NCI-H1694 treated with DMSO at 0.1 percent for 48 hours (cell line): ENCODE measurements at places on chromosomes 16 and 17.

DNA sequence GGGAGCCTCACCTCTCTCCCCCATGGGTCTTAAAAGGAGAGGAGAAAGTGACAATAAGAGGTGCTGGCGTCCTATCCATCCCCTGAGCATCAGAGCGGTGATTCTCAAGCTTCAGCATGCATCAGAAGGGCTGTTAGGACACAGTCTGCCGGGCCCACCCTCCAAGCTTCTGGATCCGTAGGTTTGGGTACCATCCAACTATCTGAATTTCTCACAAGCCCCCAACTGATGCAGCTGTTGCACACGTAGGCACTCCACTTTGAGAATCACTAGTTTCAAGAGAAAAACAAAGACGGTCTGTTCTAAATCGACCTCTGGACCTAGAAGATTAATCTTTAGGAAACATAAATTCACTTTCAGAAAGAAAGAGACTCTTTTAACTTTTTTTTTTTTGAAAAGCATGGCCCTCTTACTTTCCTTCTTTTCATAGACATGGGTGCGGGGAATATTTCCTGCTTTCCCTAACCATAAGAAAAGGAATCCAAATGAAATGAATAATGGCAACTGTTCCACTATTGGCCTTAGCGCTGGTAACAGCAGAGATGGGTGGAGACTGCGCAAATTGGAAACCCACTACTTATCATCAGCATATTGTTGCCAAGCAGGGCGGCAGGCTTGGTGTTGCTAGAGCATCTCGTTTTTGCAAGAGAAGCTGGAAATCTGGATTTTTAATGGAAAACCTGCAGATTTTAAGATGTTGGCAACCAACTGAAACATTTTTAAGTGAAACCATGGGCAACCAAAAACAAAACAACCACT lies 144.4 kb downstream of the GAS7 start:
- DNase-seq = no peak

DNA sequence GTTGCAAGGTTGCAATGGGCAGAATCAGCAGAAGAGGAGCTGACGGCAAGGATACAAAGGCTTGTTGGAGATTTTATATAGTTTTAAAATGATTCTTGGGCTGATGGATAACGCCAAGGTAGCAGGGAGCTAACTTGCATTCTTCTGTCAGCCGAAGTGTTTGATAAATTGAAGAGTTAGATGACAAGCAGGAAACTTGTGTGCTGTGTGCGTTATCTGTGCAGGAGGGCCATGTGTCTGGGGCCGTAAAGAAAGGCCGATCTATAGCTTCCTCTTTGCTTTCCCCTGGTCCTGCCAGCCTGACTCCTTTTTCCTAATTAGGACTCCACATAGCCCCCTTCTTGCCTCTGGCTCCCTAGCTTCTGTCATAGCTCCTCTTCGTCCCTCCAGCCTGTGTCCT lies 6.7 kb upstream of the WWOX start:
- no peak for DNase-seq

GRCh38 chr16:88804552-88805339 lies 1.2 kb downstream of the CDT1 start:
- DNase-seq = no peak

DNA sequence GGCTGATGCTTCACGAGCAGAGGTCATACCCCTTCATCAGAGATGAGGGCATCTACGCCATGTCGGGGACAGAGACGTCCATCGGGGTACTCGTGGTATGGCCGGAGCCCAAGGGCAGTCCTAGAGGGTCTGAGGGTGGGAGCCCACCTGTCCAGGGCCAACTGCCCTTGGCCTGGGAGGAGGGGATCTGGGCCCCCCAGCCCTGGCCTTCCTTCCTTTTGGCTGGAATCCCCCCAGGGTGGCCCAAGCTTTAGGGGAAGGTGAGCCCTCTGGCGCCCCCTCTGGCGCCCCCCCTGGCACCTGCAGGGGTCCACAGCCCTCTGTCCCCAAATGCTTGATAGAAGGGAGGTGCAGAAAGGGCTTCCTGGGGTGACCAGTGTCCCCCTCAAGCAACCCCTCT lies 69.3 kb downstream of the SCNN1B start:
- no peak for DNase-seq

DNA sequence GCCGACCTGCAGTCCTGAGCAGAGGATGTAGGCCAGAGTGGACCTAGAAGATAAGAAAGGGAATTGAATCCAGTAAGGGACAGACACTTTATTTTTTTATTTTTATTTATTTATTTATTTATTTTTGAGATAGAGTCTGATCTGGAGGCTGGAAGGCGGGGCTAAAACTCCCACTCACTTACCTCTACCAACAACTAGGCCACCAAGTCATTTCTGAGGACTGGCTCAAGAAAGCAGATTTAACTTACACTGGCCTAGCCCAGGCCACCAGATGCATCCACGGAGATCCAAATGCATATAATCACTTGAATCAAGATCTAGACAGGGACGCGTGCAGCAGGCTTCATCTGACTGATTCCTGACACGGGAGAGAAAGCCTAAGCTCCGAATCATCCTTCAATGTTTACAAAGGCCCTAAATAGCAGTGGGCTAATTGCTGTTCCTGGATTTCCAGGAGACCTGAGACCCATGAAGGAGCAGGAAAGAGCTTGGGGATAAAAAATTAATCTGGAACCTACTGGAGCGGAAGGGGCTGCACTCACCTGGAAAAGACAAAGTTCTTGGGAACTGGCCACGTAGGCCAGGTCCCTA lies 1.1 kb upstream of the ALOX12 start:
- DNase-seq = no peak

GRCh38 chr16:12740986-12741610 lies 62.6 kb downstream of the CPPED1 start:
- no peak for DNase-seq

- no peak for DNase-seq
Observed at GRCh38 chr17:27241346-27241946, 52.5 kb upstream of the WSB1 start.

DNA sequence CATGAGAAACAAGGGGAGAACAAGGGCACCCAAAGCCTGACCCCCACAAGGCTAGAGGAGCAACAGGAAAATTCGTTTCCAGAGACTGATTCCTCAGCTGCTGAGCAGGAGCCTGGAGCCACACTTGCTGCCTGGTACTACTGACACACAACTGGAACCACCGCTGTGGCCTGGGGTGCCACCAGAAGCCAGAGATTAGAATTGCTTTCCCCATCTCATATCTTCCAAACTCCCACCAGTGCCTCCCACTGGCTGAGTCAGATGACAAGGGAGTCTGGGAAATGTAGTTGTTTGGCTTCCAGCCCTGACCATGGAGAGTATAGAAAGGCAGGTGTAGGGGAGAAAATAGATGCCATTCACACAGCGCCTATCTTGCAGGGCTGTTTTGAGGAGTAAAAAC lies 4.1 kb upstream of the TMEM11 start:
- DNase-seq = no peak

DNA sequence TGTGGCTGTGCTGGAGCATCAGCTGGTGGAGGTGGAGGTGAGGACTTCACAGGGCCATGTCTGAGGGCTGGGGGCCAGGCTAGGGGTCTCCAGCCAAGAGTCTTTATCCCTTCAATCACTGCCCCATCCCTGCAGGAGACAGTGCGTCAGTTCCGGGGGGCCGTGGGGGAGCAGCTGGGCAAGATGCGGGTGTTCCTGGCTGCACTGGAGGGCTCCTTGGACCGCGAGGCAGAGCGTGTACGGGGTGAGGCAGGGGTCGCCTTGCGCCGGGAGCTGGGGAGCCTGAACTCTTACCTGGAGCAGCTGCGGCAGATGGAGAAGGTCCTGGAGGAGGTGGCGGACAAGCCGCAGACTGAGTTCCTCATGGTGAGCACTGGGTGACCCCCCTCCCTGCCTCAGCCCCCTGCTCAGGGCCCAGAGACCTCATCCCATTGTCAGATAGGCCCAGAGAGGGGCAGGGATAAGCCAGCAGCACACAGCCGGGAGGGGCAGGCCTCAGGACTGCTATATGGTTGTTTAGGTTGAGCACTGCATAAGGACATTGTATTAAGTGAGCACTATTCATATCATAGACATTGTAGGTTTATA lies 2.3 kb upstream of the PYDC1 start:
- no peak for DNase-seq

DNA sequence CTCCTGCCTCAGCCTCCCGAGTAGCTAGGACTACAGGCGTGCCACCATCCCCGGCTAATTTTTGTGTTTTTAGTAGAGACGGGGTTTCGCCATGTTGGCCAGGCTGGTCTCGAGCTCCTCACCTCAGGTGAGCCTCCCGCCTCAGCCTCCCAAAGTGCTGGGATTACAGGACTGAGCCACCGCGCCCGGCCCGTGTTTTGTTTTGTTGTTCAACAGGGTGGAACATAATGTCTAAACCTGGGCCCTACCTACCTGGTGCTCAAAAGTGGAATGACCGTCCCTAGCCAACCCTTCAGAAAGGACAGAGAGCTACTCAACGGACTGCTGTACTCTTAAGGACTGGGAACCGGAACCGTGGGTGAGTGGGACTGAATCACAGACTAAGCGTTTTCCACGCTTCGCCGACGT lies 772 bp upstream of the KIF22 start:
- DNase-seq = no peak

- DNase-seq = no peak
Observed at GRCh38 chr16:21610766-21611165, 11.4 kb downstream of the METTL9 start.
